ENCODE measurements at places on chromosomes 2 and 18.
A peak's percentile ranks its signal among the peaks of the same experiment; 100 is the strongest.

DNA sequence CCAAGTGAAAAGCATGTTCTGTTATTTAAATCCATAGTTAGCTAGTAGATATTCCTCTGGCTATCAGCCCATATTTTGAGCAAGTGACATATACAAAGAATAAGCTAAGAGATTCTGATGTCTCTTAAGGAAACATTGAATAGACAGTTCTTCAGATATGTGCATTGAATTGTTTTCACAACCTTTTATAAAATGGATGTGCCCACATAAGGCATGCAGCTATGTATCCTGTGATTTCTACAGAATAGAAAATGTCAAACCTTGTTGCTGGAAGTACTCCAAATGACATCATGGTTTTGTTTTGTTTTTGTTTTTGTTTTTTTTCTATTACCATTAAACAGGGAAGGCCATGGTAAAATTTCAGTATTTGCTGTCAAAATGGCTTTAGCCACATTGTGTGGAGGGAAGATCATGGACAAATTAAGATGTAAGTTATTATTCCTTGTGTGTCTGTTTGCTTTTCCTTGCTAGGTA lies 95.8 kb downstream of the DTNA start:
- DNase-seq = no peak

- no peak for DNase-seq
Measured at GRCh38 chr2:119929537-119929936, 83.3 kb upstream of the EPB41L5 start.

DNA sequence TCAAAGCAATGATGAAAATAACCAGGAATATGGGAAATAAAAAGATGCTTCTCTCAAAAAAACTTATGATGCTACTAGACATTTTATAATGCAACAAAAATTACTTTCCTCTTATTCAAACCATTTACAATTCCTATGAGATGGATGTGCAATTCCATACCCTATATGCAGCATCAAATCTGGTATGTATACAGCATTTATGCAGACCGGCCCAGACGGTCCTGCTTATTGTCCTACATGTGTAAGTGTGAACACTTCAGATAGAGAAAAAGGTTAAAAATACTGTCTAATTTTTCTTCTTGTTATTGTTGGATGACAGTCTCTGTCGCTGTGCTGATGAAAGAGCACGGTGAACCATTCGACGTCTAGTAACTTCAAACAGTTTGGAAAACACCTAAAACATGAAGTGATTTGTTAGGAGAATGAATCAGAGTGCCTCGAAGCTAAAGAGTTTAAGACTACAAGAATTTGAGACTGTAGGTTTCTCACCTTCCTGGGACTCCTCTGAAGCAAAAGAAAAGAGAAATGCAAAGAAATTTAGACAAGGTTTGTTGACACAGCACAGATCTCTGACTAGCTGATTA lies 80.8 kb downstream of the ATL2 start:
- no peak for DNase-seq

DNA sequence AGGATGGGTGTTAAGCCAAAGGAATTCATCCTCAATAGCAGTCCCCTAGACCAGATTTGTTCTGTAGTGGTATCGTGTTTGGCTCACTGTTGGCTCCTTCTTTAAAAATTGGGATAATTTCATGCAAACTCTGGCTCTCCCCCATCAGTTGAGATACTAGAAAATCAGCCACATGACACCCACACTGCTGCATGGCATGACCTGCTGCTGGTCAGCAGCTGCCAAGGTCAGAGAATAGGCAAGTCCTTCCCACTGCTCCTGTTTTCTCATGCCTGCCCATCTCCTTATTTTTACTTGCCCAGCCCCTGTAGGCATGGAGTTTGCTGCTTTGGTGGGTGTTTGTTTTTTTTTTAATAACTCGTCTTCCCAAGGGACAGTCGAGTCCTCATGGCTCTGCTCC lies 1.0 kb upstream of the SNRNP200 start:
- no peak for DNase-seq

- DNase-seq = no peak
Measured at GRCh38 chr18:35215026-35215425, 25.8 kb upstream of the ZNF397 start.

GRCh38 chr2:127081826-127082633 lies 24.9 kb downstream of the BIN1 start:
- peak; percentile 45 for DNase-seq

GRCh38 chr2:158598862-158599517 lies 142.2 kb downstream of the PKP4 start:
- no peak for DNase-seq

GRCh38 chr2:23756593-23757292 lies 170.2 kb downstream of the ATAD2B start:
- DNase-seq = no peak

- DNase-seq = no peak
Measured at GRCh38 chr2:146572598-146572997, 1272.2 kb upstream of the ACVR2A start.

DNA sequence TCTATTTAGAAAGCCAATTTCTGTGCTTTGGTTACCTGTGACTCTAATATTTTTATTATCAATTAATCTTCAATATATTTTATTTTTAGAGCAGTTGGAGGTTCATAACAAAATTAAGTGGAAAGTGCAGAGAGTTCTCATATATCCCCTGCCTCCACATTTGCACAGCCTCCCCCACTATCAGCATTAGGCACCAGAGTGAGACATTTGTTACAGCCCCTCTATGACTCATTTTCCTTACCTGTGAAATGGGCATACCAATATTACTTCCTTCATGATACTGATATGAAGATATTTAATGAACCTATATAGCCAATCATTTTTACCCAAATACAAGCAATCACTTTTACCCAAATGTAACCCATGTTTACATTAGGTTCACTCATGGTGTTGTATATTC lies 34.0 kb upstream of the CYTIP start:
- DNase-seq = no peak

- DNase-seq = no peak
Measured at GRCh38 chr2:6441800-6442199, 423.9 kb downstream of the CMPK2 start.

GRCh38 chr2:214069254-214069653 lies 341.6 kb upstream of the VWC2L start:
- no peak for DNase-seq

GRCh38 chr2:180846756-180847472 lies 133.5 kb upstream of the UBE2E3 start:
- DNase-seq = no peak

DNA sequence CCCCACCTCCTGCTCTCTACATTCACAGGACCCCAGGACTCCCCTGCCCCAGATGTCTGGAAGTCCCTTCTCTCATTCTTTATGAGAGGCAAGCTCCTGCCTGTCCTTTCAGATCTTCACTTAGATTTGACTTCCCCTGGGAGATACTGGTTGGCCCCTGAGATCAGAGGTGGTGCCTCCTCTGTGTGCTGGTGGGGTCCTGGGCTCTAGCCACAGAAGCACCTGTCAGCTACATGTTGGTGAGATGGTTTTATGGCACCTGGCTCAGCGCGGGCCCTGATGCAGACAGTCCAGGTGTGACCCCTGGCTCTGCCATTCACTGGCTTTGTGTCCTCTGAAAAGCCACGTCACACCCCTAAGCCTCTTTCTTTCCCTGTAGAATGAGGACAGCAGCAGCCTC lies 369.6 kb upstream of the ID2 start:
- DNase-seq = no peak

GRCh38 chr2:161703863-161704262 lies 79.6 kb downstream of the SLC4A10 start:
- DNase-seq = no peak

DNA sequence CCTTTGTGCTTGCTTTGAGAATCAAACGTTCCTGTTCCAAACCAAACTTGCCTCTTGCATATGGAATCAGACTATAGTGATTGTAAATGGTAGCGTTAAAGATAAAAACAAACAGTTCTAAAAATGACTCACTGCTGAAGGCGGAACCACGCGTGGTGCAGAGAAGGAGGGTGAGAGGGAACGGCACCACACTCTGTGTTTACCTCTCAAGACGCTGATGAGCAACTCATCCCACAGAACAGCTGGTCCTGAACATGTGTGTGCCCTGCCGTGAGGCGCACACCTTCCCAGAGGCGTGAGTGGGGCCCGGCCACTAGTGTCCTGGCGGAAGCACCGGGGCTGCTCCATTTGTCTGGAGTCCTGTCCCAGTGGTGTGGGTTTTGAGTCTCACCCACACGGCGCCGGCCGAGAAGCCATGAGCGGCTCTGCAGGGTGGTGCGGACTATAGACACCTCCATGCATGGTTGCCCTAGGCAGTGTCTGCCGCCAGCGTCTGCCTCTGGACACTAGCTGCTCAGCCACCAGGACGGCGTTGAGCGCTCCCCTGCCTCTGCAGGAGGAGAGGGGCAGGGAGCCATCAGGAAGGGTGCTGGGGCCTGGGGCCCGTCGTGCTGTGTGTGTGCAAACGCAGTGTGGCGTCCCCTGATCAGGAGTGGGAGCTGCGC lies 52.1 kb downstream of the NFATC1 start:
- no peak for DNase-seq

All from activated CD4-positive, alpha-beta T cell treated with anti-CD3 and anti-CD28 coated beads for 24 hours (primary cell).